ENCODE measurements at places on chromosomes 5 and 9.

DNA sequence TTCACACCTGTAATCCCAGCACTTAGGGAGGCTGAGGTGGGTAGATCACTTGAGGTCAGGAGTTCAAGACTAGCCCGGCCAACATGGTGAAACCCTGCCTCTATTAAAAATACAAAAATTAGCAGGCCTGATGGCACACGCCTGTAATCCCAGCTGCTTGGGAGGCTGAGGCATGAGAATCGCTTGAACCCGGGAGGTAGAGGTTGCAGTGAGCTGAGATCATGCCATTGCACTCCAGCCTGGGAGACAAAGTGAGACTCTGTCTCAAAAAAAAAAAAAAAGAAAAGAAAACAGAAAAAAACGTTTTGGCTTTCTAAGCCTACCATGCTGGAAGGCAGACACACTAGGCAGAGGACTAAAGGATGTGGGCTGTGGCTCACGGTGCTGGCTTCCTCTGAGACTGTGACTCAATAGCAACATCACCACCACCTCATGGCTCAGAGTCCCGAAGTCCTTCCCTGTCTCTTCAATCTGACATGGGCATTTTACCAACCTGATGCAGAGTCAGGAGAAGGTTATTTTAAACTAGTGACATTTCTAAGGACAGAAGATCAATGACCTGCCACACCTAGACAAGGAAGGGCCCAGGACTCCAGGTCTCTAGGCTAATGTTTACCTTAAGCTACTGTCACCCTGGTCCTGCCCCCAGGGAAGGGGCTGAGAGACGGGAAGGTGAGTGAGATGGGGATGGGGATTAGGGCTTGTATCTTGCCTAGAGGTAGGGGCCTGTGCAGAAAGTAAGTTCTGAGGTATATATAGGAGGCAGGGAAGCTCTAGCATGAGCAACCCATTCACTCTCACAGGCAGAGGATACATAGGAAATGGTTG is 3.7 kb downstream of the ECSCR start:
- H3K27ac ChIP-seq, result no peak overlapping the region
- H3K4me1 ChIP-seq, result peaks cover 3% of the 10 kb centered on the region
- H3K4me3 ChIP-seq, result no peak overlapping the region
- DNase-seq, result no peak

DNA sequence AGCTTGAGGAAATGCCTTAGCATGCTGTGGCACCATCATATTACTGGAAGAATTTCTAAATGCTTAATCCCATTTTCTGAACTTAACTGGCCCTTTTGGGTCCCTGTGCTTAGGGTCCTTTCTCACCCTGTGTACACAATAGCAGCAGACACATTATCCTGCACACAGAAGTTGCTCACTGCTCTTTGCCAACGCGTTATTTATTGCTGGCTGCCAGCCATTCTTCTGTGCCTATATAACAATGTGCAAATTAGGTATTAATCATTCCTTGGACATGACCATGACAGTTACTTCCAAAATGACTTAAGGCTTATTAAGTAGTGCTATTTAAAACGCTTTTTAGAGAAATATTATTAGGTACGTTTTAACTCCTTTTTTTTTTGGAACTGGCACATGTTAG is 134.7 kb downstream of the FBN2 start:
- no peak for DNase-seq
- peaks cover 4% of the 10 kb centered on the region for H3K4me1 ChIP-seq
- H3K27ac ChIP-seq, result no peak overlapping the region

DNA sequence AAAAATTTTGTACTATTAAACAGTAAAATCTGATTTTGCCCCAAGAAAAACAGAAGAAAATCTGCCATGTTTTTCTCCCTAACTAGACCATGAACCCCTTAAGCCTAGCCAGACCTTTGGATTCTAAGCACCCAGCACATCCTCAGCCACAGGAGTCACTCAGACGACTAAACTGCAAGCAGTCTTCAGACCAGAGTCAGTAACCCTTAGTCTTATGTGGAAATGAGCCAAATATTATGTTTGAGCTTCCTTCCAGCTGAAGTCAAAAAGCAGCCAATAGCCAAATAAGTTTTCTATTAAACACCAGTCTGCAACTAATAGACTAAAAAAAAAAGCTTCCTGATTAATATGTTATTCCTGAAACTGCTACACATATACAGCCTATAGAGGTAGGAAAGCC is 47.4 kb downstream of the GOLPH3 start:
- peaks cover 12% of the 10 kb centered on the region for H3K36me3 ChIP-seq
- no peak overlapping the region for H3K4me3 ChIP-seq
- H3K4me1 ChIP-seq, result no peaks in the 10 kb centered on the region

DNA sequence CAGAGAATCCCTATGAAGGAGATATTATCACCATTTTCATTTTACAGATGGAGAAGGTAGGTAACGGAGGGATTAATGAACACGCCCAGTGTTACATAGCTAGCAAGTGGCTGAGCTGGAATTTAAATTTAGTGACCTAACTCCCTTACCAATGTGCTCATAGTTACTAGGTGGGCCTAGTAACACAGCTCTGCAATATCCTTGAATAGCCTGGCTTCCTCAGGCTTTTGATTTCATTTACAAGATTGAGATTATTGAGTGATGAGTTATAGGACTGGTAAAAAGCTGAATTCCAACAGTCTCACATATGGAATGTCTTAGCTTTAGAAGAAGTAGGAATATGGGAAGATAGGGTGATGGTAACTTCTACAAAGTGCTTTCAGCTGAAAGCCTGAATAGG is 336.3 kb upstream of the KIF2A start:
- peaks cover 11% of the 10 kb centered on the region for H3K4me1 ChIP-seq
- no peak overlapping the region for H3K27ac ChIP-seq

DNA sequence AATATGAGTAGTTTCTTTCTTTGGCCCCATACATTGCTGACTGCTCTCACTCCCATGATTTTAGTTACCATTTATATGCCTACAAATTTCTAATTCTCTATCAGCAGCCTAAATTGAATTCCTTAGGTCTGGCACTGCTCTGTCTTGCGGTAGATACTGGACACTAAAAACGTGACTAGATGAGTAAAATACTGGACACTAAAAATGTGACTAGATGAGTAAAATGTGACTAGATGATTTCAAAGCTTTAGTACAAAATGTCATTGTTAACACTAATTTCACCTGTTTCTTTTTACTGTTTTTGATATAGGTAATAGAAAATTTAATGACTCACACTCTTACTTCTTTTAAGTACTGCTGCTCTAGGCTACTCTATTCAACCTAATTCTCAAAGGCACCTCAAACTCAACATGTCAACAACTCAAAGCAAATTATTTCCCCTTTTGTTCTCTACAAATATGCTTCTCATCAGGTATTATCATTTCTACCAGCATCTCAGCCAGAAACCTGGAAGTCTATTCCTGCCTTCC is 31.4 kb upstream of the GOLGA1 start:
- no peak for DNase-seq
- no peak overlapping the region for H3K4me3 ChIP-seq
- H3K4me1 ChIP-seq, result no peaks in the 10 kb centered on the region
- no peaks in the 10 kb centered on the region for H3K36me3 ChIP-seq
- no peaks in the 10 kb centered on the region for H3K27me3 ChIP-seq

Data from keratinocyte (primary cell).